ENCODE measurements at places on chromosomes 5 and 9.

GRCh38 chr5:165996201-165996875 is 2295.1 kb upstream of the WWC1 start:
- no peak for DNase-seq

- no peak for DNase-seq
Observed at GRCh38 chr5:146919304-146919703, 40.7 kb upstream of the PPP2R2B start.

DNA sequence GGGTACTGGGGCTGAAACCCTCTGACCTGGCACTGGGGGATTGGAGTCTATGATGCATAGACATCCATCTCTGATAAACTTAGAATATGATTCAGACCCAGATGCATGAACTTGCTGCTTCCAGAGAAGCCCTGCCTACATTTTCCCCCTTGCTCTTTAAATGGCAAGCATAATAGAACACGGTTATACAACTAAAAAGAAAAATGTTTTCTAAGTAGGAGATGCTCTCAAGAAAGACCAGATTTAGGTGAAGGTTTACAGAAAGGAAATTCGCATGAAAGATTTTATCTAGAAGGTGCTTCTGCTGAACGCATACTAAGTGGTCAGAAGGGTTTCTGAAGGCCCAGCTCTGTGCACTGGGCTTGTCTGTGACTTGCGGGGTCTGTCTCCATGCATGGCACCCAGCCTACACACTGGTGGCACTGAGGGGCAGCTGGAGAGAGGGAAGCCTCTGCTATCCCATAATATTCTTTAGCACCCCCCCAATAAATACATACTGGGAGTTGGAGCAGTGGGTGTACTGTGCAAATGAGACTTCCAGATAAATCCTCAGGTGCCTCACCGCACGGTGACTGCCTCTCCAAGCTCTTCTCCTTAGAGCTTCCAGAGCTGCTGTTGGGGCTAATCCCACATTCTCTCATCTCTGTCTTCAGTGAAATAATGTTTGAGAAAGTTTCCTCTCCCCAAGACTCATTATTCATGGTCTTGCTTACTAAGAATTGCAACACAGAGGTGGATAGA is 114.6 kb downstream of the FSTL4 start:
- DNase-seq = no peak

GRCh38 chr9:135010921-135011320 is 76.5 kb upstream of the OLFM1 start:
- DNase-seq = no peak

GRCh38 chr5:61332851-61333320 is 828 bp downstream of the ZSWIM6 start:
- DNase-seq = no peak

GRCh38 chr9:92177591-92177990 is 62.4 kb upstream of the SPTLC1 start:
- DNase-seq = no peak
